Posterior cingulate gyrus (tissue), 11 donors: ENCODE measurements at places on chromosomes 2 and 18.

DNA sequence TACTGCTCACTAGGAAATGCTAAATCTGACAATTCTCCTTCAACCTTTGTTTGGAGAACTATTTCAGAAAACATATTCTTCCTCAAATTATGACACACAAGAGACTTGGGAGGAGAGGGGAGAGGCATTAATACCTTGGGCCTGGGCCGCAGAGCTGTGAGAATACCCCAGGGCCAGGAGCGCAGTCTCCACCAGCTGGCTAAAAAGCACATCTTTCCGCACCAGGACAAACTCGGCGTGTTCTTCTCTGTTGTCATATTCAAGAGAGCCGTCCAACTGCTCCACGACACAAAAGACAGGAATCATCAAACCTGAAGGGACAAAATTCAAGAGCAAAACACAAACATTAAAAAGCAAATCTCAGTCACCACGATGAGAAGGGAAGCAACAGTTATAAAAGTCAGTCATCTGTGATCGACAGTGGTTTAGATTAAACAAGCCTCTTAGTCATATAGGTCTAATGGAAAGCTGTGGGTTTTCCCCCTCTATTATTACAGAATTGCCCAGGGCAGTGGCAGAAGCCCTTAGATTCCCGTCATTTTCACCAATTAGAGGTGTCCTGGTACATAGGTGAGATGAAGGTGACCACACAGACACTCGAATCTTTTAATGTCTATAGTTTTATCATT lies 24.4 kb downstream of the SATB2 start:
- peak; percentile 60 for DNase-seq

DNA sequence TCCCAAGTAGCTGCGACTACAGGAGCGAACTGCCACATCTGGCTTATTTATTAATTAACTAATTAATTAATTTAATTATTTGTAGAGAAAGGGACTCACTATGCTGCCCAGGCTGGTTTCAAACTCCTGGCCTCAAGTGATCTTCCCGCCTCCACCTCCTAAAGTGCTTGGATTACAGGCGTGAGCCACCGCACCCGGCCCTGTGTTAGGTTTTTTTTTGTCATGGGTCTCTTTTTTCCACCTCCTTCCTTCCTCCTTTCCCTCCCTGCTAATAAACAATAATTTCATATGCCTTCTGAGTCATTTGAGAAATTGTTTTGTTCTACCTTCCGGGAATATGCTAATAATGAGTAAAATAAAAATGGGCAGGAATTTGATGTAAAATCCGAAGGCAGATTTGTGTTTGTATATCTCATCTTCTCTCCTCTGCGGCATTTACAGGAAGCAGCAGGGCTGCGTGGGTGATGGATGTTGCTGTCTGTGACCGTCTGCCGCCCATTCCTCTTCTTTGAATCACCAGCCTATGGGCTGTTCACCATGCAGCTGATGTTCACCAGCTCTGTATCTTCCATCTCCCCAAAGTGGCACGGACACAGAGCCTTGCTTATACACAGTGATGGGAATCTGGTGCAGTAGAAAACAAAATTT lies 89.9 kb downstream of the ACSL3 start:
- peak; percentile 48 for DNase-seq

GRCh38 chr2:221943076-221943810 lies 355.6 kb downstream of the PAX3 start:
- DNase-seq, result no peak

DNA sequence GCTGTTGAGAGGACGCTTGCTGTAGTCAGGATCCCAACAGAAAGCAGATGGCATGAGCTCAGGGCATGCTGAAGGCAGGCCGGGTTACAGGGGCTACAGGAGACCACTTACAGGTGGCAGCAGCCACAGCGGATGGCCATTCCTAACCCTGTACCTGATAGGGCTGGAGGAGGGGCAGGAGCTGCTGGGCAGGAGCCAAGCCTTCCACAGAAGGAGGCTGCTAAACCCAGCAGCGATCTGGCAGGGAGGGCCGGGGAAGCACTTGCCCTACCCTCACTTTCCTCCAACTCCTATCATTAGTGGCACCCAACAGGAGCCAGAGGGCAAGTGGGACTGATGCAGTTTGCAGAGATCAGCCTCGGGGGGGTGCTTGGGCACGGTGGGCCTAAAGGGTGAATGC lies 2.0 kb downstream of the ASB18 start:
- no peak for DNase-seq

GRCh38 chr2:219076253-219076652 lies 15.5 kb upstream of the IHH start:
- no peak for DNase-seq

DNA sequence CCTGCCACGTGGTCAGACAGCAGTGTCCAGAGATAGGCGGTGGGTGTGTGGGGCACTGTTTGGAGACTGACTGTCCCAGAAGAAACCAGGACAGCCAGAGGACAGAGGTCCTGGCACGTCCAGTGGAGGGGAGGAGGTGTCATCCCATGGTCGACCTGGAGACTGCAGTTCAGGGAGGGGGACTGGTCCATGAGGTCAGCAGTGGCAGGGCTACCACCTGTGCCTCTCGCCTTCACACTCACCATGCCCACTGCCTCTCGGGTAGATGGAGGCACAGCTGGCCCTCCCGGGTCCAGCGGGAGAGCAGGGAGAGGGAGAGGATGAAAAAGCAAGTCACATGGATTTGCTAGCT lies 53.9 kb downstream of the INHBB start:
- DNase-seq, result no peak
